ENCODE measurements at places on chromosomes 7 and 10. TPM values are rescaled to one million over a fixed set of nuclear protein-coding genes. Genes with fewer than 3 reads are reported as not detected.

Gene DLX5
- total RNA-seq = not detected

Gene OR2A1
- not detected for total RNA-seq

Gene PDE1C
- 12.2 TPM for total RNA-seq

Gene SLC26A3
- 0.31 TPM for total RNA-seq

GRCh38 chr10:90930971-90931871, 10.3 kb upstream of the ANKRD1 start:
- no peak for DNase-seq

DNA sequence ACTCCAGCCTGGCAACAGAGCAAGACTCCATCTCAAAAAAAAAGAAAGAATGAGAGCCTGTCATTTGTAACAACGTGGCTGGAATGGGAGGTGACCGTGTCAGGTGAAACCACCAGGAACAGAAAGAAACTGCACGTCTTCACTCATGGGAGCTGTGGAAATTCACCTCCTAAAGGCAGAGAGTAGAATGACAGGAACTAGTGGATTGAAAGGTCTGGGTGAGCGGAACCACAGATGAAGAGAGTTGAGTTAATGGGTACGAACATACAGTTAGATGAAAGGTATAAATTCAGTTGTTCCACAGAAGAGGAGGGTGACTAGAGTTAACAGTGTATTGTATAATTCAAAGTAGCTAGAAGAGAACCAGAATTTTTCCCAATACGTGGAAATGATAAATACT, 78.6 kb downstream of the MAD1L1 start:
- no peak for DNase-seq

DNA sequence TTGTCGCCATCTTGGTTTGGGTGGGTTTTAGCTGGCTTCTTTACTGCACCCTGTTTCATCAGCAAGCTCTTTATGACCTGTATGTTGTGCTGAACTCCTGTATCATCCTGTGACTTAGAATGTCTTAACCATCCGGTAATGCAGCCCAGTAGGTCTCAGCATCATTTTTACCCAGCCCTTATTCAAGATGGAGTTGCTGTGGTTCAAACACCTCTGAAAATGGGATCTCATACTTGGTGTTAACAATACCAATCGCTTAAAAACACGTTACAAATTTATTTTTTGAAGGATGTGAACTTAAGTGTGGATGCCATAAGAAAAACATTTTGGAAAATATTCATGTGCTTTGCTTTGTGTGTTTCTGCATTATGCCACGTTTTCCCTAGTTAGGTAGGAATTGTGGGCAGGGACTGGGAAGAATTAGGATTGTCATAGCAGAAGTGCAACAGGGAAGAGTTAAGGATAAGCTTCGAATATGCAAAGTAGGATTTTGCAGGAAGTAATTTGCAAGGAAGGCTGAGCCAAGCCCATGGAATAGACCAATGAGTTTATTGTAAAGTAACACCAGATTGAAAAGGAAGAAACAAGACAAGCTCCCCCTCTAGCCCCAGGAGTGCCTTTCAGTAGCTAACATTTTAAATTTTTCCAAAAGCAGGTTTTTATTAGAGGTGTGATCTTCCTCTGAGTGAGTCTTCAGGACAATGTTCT, 56.4 kb downstream of the PRR15 start:
- DNase-seq = no peak

DNA sequence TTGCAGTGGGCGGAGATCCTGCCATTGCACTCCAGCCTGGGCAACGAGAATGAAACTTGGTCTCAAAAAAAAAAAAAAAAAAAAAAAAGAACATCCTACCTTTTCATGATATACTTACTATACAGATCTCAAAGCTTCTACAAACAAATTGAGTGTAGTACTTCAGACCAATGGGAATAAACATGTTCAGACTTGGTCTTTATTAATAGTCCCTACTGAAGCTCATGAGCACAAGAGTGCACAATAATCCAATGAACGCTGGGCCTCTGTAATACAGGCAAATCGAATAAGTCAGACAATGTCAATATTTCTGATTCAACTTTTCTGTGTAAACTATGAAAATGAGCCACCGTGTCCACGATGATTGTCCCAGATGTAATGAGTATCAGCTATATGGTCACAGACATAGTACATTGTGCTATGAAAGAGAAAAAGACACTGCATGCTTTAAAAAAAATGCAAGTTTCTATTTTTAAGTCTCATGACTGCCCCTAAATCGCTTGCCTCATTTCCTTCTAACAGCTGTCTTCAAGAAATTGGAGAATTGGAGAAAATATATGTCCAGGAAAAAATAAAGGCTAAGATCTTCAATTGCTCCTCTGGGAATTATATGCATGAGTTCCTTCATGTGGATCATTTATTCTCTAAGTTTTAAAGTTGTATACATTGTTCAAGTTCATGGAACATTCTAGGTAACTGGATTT, 64.0 kb upstream of the CTTNBP2 start:
- no peak for DNase-seq

DNA sequence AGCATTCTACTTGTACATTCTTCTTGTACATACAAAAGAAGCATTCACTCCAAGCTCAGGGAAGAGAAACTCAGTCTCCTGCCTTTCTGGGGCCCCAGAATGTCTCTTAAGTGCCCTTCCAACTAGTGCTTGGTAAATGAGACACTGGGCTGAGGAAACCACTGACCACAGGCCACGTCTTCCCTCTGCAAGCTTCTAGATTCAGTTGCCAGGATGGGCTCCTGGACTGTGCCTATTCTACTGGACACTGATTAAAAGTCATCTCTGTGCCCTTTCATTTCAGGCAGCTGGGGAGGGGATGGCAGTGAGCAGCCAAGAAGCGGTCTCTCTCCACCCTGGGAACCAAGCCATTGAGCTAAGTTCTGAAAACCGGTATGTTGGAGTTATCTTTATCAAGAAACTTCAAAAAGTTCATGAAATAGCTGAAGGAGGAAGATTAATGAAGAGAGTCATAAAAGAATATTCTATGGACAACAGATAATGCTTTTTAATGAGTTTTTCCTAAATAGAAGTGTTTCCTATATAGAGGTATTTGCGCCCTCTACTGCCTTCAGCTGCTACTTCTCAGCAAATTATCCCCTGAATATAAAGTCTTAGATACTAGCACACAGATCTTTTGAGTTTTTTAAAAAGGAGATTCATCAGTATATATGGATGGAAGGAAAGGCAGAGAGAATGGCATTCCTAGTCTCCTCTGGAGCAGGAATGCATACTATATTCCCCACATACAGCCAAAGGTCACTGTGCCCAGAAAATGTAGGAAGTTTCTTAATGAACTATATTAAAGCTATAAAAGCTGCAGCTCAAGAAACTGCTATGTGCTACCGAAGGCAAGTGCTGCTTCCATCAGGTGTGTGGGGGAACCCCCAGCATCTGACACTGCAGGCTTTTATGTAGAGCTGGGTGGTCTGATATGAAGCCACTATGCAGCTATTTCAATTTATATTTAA, 8.4 kb upstream of the IFIT1B start:
- no peak for DNase-seq

GRCh38 chr7:5470816-5471215, 47.2 kb upstream of the TNRC18 start:
- no peak for DNase-seq

DNA sequence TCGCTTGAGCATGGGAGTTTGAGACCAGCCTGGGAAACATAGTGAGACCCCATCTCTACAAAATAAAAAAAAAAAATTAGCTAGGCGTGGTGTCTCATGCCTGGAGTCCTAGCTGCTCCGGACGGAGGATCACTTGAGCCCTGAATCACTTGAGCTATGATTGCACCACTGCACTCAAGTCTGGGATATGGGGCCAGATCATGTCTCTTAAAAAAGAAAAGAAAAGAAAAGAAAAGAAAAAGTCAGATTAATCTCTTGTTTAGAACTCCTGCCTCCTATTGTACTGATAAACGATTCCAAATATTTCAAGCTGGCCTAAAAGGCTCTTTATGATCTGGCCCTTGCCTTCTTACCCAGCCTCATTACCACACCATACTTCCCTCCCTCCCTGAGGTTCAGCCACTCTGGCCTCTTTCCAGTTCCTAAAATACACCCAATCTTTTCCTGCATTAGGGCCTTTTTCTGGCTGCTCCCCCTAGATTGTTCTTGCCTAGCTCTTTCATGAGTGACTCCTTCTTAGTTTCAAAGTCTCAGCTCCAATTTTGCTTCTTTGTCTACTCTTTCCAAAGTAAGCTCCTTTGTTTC, 41.7 kb downstream of the VCL start:
- DNase-seq = no peak
